ENCODE measurements at places on chromosomes 16 and 17.

DNA sequence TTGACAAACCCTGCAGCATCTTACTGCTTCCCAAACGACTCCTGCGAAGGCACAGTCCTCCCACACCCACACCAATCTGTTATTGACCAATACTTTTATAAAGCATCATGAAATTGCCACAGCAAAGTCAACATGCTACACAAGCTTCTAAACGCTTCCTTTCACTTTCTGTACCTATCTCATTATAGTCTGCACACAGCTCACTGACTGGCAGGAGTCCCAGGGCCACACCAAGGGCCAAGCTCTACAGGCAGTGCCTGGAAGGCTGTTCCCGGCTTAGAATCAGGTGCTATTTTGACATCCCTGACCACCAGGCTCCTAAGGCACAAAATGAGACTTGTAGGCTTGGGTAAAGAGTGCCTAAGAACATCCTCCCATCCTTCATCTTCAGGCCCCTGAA is 39.5 kb downstream of the USP7 start:
- DNase-seq: no peak

DNA sequence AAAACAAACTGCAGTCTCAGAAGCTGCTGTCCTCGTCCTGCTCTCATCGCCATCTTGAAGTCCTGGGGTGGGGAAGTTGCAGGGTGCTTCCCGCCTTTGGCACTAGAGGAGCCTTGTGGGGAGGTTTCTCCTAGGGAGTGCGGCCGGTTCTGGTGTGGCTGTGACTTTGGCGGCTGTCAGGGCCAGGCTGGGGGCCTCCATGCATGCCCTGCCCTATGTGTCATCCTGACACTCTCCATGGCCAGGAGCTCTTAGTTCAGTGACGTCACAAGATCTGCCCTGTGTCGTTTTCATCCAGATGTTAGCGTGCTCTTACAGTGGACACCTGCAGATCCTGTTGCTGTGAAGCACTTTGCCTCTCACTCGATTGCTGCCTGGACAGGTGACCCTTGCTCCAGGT is 49.6 kb downstream of the PLD6 start:
- no peak for DNase-seq

GRCh38 chr16:46873201-46873600 is 11.0 kb upstream of the GPT2 start:
- DNase-seq: no peak

- no peak for DNase-seq
Measured at GRCh38 chr17:66678827-66679226, 156.1 kb upstream of the CACNG5 start.

DNA sequence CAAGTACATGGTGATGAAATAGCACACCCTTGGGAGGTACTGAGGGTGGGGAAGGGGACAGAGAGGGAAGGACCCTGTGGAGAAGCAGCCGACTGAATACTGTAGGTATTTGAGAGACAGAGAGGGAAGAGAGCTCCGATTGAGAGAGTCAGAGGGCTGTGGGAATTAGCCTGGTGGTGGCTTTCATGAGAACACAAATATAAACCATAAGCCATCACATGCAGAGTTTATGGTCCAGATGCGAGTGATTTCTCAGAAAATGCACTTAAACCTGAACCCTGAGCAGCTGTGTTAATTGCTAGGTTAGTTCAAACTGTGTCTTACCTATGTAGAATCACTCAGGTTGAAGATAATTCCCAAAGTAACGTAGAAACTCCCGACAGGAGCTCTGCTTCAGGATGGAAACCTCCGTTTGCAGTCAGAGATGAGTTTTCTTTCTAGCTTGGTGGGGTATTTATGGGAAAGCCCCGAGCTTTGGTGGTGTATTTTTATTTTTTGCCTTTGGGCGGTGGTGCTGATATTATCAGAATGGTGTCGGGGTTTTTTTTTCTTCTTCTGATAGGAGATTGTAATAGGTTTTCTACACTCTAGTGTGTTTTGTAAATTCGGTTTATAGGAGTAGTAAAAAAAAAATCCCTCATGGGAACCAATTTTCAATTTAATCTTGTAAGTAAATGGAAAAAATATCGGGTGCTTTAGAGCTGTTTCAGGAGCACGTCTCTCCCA is 184.9 kb upstream of the CACNG5 start:
- DNase-seq: no peak

GRCh38 chr17:75754378-75755204 is 10.4 kb downstream of the GALK1 start:
- DNase-seq: no peak
